ENCODE measurements at places on chromosomes 13 and 19.

- DNase-seq, result no peak
These were observed 255.1 kb downstream of the TBC1D4 start for GRCh38 chr13:75226733-75227435.

DNA sequence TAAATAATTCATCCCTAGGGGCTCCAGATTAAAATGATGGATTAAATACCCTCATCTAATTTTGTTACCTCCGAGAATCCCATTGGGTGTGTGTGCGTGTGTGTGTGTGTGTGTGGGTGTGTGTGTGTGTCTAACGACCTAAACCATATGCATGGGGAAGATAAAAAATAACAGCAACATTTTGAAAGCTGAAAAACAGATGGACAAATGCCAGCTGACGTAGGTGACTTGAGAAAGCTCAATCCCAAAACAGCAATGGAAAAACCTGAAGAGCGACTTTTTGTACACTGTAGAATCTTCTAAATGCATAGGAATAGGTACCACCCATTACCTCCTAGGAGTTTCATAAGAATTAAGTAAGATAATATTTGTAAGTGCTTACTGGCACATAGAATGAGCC is 8.7 kb upstream of the RPL21 start:
- DNase-seq, result no peak

DNA sequence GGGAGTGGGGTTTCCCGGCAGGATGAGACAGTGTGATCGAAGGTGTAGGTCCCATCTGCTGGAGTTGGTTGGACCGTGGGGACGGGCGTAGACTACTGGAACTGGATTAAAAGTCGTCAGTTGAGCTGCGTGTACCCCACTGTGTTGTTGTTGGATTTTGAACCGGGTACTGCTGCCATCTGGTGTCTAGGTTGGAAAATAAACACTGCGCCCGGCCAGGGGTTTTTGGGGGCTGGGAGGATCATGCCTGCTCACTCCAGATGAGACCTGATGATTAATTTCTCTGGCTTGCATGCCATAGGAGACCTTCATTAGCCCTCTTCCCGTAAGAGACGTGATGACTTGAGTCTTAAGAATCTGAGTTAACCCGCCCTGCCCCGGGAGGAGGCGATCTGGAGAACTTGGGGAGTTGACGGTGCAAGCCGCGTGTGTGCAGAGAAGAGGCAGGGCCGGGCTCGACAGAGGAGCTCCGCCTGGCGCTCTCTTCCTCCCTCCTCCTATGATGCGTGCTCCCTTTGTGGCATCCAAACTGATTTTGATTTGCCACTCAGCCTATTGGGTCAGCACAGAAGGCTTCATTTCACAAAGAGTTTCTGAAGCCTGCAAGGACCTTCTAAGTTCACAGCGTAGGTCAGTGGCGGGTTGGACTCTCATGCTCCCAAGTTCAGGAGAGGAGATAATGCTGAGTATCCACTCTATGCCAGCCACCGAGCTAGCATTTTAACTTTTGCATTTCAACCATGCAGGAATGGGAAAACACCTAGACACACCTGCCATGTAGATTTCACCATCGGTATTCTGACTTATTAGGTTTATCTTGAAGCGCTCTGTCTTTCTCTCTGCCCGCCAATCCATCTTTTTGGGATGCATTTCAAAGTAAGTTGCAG is 2.7 kb downstream of the UHRF1 start:
- DNase-seq, result no peak

DNA sequence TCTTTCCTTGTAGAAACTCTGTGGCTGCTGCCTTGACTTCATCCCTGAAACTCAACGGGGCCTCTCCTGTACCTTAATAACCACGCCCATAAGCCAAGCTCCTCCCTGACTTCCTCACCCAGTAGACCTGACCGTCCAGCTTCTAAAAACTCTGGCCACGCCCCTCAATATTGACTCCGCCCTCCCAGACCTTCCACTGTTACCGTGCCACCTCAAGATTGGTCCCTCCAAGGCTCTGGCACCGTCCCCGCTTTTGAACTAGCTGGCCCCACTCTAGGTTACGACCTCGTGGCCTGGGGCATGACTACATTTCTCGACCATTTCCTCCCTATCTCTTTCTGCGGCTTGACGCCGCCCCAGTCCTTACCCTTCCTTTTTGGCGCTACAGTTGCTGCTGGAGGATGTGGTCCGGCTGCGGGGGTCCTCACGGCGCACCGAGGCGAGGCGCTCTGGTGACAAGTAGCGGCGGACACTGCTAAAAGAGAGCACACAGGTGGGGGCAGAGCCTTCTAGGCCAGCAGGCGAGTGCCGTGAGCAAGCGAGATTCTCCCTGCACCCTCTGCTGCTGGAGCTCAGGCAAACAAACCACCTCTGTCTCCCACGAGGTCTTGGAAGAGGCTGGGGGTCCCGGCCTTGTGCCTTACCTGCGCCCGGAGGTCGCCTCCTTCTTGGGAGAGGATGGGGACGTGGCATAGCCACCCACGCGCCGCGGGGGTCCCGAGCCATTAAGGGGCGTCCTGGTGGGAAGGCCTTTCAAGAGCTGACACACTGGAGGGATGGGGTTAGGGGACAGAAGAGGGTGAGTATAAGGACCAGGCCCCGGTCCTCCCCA is 2.3 kb upstream of the EML2 start:
- no peak for DNase-seq
